NCI-H2081 treated with DMSO at 0.1 percent for 48 hours (cell line): ENCODE measurements at places on chromosomes 3 and 15.
A peak's percentile ranks its signal among the peaks of the same experiment; 100 is the strongest.

DNA sequence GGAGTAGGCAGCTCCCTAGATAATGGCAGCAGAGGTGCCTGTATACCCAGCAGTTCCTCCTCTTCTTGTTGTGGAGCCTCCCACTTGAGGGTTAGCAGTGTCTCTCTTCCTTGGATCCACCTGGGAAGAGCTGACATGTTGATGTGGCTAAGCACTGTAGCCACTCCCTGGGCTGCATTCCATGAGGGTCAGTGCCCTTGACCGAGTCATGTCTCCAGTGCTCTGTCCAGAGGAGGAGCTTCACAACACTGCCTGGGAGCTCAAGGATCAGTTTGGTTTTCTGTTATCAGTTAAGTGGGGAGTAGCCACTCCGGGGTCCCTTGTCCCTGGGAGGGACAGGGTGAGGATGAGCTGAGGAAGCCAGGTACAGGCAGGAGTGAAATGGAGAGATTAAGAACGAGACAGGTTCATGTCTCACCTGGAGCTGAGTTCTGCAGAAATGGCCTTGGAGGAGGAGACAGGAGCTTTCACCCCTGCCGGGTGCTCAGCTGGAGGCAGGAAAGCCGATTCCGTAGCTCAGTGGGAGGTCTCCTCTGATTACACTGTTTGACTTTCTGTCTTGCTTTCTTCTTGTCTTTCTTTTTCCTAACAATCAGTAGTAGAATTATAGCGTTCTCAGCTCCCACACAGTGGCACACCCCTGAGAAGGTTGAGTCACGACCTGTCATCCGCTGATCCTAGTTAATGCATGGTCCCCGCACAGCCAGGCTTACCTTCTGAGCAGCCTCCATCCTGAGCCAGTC is 57.9 kb upstream of the SEC22A start:
- DNase-seq = peak; percentile 28

DNA sequence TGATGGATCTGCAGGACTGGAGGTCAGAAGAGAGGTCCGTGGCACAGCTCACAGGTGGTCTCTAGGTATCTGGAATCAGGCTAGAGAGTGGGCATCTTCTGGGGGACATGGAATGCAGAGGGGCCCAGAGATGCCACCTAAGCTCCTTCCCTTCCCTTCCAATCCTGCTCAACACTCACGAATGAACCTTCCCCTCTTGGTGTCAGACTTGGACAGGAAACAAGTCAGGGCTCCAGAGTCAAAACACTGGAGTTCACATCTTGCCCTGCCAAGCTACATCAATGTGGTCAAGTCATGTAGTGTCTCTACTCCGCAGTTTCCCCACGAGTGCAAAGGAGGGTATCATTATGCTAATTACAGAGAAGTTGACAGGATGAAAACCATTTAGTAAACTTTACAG is 16.0 kb upstream of the RBPMS2 start:
- no peak for DNase-seq

GRCh38 chr3:56942523-56942922 is 117.9 kb upstream of the SPATA12 start:
- no peak for DNase-seq

- DNase-seq = no peak
These were observed 27.3 kb upstream of the SPRED1 start for GRCh38 chr15:38225381-38225780.

DNA sequence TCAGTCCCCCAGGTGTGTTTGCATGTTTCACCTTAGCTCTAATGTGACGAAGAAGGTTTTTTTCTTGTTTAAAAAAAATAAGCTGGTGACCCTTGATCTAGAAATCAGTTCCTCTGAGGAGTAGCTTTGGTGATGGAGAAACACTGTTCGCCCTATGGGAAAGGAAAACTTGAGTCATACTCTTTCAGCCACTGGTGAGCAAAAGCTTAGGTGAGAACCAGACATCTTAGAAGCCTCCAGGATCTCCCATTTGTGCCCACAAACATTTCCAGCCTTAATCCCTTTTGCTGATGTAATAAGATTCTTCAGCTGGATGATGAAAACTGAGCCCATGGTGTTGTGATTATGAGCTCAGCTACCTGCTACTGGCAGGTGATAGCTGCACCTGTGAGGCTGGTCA is 37.8 kb downstream of the SLC27A2 start:
- DNase-seq = no peak

DNA sequence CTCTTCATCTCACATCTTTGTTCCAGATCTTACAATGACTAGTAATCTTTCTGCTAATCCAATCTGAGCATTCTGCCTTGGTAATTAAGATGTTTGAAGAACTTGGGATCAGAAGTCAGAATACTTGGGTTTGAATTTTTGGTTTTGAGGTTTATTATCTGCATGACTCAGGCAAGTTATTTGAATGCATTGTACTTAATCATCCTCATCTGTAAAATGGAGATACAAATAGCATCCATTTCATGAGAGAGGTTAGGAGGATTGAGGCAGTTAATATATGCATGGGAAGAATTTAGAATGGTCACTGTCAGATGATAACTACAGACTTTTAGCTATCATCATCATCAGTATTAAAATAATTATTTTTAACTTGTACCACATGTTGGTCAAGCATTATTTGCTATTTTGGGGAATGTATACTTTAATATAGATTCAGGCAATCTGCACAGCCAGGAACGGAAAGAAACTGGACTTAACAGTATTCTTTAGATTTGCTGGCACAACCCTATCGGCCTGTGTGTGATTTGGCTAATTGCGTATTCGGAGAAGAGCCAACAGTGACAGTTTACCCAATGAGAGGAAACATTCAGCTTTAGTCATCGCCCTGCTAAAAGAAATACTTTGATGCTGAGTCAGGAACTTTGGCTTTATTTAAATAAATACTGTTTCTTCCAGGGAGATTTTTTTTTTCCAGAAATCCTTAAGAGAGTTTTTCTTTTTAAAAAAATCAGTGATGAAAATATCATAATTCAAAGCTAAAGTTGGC is 600.0 kb downstream of the ROBO1 start:
- no peak for DNase-seq

- no peak for DNase-seq
These were observed 156.0 kb downstream of the NSMCE3 start for GRCh38 chr15:29113336-29114220.

GRCh38 chr15:60476713-60477112 is 2.2 kb downstream of the ICE2 start:
- no peak for DNase-seq

DNA sequence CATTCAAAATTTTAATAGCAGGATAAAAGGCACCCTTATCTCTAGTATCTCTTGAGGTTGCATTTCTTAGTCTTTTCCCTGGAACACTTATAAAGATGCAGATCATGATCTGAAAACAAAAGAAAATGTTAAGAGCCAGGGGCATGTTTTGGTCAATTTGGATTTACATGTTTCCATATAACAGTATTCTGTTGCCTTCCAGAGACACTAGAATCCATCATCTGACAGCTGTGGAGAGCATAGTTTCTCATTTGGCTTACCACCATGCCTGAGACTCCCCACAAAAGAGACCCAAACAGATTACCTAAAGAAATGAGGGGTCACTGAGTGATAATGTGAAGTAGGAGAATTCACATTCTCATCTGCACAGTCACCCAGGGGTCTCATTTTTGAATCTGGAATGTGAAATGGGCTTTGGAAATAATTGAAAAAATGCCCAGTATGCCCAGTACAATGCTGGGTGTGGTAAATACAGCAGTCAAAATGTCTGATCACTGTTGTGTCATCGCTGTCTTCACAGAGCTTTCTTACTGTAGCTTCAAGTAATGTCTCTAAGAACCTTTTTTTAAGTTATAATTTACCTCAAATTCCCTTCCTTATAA is 79.9 kb upstream of the ZBTB20 start:
- DNase-seq = no peak

- DNase-seq = no peak
These were observed 130.2 kb downstream of the FOXP1 start for GRCh38 chr3:71453319-71453718.

DNA sequence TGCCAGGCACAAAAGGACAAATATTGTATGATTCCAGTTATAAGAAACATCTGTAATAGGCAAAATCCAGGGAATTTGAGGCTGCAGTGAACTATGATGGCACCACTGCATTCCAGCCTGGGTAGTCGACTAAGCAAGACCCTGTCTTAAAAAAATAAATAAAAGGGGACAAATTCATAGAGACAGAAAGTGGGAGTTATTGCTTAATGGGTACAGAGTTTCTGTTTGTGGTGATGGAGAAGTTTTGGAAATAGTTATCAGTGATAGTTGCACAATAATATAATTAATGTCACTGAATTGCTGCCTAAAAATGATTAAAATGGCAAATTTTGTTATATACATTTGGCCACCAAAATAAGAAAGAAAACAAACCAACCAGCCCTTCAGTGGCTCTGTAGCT is 27.6 kb upstream of the CNBP start:
- no peak for DNase-seq

- DNase-seq = no peak
These were observed 25.6 kb downstream of the SQOR start for GRCh38 chr15:45660231-45660979.

DNA sequence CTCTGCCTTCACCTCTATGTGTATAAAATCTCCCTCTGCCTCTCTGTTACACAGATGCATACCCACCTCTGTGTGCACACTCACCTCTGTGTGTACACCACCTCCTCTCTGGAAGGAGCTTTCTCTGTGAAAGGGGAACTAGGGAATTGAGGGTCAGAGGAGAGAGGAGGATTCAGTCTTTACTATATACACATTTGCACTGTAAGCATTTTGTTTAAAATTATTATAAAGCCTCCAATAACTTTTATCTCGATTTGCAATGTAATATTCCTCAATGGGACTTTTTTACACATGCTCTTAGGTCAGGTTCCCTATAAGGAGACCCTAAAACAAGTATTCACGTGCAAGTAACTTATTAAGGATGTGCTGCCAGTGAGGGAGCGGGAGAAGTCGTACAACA is 82.5 kb downstream of the OXNAD1 start:
- no peak for DNase-seq

DNA sequence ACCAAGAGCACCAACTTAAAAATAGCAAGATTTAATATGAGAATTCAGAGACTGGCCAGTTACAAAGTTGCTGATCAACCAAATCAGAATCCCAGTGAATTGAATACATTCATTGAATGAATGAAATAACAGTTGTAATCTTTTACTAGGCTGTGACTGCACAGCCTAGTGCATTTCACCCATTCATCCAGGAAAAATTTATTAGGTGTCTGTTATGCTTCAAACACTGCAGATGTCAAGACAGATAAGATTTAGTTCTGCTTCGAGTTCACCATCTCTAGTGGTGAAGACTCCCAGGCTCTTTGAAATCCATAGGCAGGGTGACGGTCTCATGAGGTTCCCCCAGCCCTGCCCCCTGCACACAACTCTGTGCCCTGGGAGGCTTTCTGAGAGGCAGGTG is 28.9 kb downstream of the TGM4 start:
- no peak for DNase-seq

DNA sequence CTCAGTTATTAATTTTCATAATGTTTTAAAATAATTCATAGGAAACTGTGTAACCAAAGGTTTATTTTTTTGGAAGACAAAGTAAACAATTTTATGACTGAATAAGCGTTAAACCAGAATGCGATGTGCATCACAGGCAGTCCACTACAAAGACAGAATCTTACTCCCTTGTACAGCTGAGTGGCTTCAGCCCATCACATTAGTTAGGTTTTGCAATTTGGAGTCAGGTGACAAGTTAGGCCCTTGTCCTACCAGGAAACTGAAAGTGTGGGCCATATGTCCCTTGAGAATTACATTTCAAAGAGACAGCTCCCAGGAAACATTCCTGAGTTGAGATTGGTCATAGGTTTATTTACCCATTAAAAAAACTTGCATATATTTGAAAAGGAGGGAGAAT is 156.3 kb downstream of the MEX3B start:
- DNase-seq = no peak

DNA sequence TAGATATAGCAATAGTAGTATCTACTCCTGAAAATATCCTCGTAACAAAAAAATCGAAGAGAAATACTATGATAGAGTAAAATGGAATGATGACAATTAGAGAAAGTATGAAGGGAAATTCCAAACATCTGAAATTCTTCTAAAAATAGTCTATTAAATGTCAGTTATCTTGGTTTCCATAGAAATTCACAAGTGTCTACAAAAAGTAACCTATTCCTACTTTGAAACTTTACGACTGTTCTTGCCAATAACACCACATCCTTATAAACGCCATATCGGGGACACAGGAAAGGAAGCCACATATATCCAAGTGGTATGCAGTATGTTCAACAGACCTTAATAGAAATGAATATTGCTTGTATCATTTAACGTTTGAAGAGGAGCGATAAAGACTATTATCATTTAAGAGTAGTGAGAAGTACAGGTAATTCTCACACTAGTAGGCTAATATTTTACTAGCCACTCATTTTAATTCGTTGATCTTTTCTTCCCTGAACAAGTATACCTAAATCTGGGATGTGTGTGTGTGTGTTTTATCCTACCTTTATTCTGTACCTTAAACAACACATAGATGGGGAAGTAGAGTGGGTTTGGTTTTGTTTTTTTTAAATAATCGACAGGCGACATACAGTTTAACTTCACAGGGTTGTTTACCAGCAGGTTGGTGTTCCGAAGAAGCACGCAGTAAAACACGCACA is 1.2 kb downstream of the GPR176 start:
- DNase-seq = no peak

- DNase-seq = peak; percentile 79
These were observed 72.6 kb upstream of the TNFSF10 start for GRCh38 chr3:172595664-172596393.

DNA sequence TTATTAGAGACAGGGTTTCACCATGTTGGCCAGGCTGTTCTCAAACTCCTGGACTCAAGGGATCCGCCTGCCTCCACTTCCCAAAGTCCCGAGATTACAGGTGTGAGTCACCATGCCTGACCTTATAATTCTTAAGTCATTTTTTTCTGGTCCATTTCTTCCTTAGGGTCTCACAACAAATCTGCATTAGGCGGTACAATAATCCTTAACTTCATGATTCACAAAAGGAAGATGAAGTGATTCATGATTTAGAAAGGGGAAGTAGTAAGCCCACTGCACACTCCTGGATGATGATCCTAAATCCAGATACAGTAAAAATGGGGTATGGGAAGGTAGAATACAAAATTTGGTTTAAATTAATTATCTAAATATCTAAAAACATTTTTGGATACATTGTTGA is 45.0 kb upstream of the TKT start:
- DNase-seq = no peak

- no peak for DNase-seq
These were observed 17.2 kb upstream of the PLOD2 start for GRCh38 chr3:146178006-146178689.

GRCh38 chr15:60469893-60470641 is 8.9 kb downstream of the ICE2 start:
- no peak for DNase-seq
